Muscle of arm (tissue), 14 donors: ENCODE measurements at places on chromosomes 1 and 21.

DNA sequence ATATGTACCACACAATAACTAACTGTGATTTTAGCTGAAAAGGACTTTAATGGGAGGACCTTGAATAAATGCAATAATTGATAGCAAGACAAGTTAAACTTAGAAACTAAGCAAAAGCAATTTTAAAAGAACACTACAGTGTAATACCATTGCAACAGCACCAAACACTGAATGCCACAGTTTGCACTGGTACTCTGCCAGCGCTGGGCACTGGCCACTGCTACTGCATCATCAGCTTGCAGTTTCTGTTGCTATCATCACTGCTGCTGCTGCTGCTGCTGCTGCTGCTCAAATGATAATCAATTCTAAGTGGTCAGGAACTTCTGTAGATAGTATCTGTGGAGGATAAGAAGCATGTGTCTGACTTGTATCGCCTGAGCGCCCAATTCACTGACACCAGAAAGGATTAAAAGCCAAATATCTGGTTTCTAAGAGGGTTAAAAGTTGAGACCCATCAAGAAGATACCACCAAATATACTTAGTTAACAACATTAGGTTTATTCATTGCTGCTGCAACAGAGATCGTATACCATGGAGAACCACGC lies 306.9 kb downstream of the LRRC40 start:
- DNase-seq = no peak

DNA sequence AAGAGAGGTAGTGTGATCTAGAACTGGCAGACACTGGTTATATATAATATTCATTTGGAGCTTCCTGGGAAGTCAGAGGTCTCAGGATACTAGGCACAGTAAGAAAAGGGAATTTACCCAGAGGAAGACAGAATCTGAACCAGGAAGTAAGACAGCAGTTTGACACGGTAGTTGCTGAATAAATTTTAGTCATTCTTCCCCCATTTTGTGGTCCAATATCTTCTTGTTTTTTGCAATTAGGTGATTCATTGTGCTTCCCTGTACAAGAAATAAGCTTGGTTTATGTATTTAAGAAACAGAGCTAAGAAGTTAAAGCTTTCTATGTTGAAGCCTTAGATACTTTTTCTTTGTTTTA lies 1.3 kb downstream of the TMEM167B start:
- DNase-seq = no peak

DNA sequence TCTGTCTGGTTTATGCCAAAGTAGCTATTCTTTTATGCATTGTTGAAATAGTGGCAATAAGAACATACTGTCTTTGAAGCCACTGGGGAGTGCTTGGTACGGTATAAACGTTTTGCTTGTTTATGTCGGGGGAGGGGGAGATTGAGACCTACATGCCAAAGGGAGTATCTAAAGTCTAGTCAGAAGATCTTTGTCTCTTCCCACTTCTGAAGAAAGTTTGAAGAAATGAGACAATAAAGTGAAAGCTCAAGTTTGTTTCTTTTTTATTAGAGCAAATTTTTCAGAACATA lies 6.8 kb downstream of the AKIRIN1 start:
- DNase-seq = no peak

DNA sequence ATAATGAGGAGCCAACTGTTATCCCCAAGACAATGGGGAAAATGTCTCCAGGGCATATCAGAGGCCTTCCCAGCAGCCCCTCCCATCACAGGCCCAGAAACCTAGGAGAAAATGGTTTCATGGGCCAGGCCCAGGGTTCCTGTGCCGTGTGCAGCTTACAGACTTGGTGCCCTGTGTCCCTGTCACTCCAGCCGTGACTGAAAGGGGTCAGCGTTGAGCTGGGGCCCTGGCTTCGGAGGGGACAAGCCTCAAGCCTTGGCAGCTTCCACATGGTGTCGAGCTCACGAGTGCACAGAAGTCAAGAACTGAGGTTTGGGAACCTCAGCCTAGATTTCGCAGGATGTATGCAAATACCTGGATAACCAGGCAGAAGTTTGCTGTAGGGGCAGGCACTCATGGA lies 18.1 kb downstream of the SIPA1L2 start:
- DNase-seq = no peak

- DNase-seq = no peak
These were observed 131.6 kb upstream of the SAMSN1 start for GRCh38 chr21:14677639-14678179.

- DNase-seq = no peak
These were observed 18.5 kb upstream of the EPS15 start for GRCh38 chr1:51537568-51537967.

- no peak for DNase-seq
These were observed 3.0 kb upstream of the RRP1 start for GRCh38 chr21:43786300-43786806.

DNA sequence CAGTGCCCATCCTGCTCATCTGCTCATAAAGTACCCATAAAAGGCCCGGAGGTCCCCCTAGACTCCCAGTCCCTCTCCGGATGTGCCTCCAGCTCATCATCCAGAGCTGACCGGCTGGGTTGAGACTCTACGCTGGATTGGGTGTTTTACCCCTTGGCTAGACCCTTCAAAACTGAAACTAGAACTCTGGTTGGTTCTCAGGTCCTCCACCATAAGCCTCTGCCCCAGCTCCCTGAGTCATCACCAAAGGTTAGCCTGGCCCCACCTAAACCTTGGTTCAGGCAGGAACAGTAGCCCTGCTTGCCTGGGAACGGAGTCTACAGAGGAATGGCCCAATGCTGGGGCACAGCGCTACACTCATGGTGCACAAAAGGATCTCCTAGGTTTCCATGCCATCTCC lies 75.1 kb downstream of the TLR5 start:
- no peak for DNase-seq

GRCh38 chr1:91844862-91845528 lies 41.0 kb downstream of the TGFBR3 start:
- peak; percentile 62 for DNase-seq

- no peak for DNase-seq
These were observed 379.8 kb downstream of the PTPRC start for GRCh38 chr1:199018471-199019135.
